ENCODE measurements at places on chromosomes 11 and 22.
A peak's percentile ranks its signal among the peaks of the same experiment; 100 is the strongest.

- no peaks in the 10 kb centered on the region for H3K4me1 ChIP-seq
- H3K36me3 ChIP-seq = peaks cover 6% of the 10 kb centered on the region
- no peak overlapping the region for H3K27ac ChIP-seq
- H3K27me3 ChIP-seq = peaks cover 16% of the 10 kb centered on the region
- ATAC-seq = no peak
- no peak overlapping the region for H3K4me3 ChIP-seq
These were observed 126.3 kb downstream of the ARHGAP8 start for GRCh38 chr22:44878483-44879300.

- no peak overlapping the region for H3K27ac ChIP-seq
- ATAC-seq = no peak
- H3K4me1 ChIP-seq = no peaks in the 10 kb centered on the region
- H3K36me3 ChIP-seq = no peaks in the 10 kb centered on the region
These were observed 28.6 kb downstream of the ADAMTS15 start for GRCh38 chr11:130476922-130477491.

DNA sequence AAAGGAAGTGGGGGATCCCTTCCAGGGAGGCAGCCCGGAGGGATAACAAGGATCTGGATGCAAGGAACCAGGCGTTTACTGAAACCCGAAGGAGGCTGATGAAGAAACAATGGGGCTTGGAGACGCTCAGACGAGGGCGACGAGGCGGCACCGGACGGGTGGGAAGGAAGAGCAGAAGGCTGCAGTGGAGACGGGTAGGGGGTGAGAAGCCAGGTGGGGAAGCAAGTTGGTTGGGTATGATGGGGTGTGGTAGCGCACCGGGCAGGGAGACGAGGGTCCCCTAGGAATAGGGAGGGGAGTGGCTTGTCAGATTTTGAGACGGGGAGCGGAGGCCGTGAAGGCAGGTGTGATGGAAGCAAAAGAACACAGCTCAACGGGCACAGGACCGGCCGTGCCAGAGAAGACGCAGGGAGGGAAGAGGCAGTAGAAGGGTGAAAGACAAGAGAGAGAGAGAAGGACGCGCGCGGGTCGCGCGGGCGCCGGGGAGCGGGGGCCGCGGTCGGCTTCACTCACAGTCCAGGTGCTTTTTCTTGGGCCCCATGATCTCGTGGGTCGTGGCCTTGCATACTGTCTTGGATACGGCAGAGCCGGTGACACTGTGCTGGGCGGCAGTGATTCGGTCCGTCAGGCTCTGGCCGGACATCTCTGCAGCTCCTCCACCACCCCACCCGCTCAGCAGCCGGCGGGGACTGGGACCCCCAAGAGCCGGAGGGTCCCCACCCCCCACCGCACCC is 579 bp downstream of the PICALM start:
- H3K36me3 ChIP-seq = peaks cover 9% of the 10 kb centered on the region
- peak; percentile 44 for ATAC-seq
- H3K27ac ChIP-seq = peak overlapping the region; percentile 94
- H3K27me3 ChIP-seq = no peaks in the 10 kb centered on the region
- H3K4me3 ChIP-seq = peak overlapping the region; percentile 98

GRCh38 chr11:123228496-123229163 is 33.6 kb upstream of the CLMP start:
- peaks cover 9% of the 10 kb centered on the region for H3K27me3 ChIP-seq
- no peak overlapping the region for H3K4me3 ChIP-seq
- no peak overlapping the region for H3K27ac ChIP-seq
- H3K36me3 ChIP-seq = no peaks in the 10 kb centered on the region
- ATAC-seq = no peak

DNA sequence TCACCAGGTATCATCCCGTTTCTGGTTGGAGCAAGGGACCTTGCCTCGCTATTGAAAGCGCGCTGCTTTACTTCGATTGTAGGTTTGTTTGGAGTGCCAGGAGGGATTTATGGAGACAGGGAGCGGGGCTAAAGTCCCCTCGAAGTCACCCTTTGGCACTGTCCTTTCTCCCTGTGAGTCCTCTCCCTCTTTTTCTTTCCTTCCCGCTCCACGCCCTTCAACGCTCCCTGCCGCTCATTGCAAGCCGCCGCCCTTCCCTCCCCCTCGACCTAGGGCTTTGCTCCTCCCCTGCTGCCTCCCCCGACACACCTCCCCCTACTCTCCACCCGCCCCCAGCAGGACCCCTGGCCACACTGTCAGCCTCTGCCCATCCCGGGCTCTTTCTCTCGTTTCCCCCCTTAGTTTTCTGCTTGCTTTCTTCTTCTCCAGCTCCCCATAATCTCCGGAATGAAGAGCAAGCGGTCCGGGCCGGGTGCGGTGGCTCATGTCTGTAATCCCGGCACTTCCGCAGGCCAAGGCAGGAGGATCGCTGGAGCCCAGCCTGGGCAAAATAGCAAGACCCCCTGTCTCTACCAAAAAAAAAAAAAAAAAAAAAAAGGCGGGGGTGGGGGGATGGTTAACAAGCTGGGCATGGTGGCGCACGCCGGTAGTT is 41.0 kb downstream of the AHNAK start:
- peak overlapping the region; percentile 26 for H3K4me3 ChIP-seq
- no peak overlapping the region for H3K27ac ChIP-seq
- peaks cover 10% of the 10 kb centered on the region for H3K4me1 ChIP-seq

DNA sequence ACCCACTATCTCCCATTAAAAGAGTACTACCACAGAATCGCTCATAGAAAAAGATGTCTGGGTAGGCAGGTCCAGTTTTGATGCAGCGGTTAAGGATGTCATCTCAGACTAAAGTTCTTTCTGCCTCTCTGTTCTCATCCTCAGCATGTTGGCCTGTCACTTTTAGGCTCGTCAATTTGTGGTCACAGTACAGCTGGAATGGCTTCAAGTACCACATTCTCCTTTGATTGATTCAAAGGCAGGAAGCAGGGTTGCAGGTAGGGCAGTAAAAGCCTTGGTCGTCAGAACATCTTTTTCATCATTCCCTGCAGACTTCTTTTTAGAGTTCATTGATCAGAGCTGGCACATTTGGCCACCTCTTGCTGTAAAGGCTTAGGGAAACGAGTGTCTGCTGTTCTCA is 28.7 kb downstream of the SDHD start:
- H3K27me3 ChIP-seq = no peaks in the 10 kb centered on the region
- H3K36me3 ChIP-seq = peaks cover 6% of the 10 kb centered on the region
- no peak overlapping the region for H3K4me3 ChIP-seq
- H3K4me1 ChIP-seq = peaks cover 10% of the 10 kb centered on the region
- H3K27ac ChIP-seq = no peak overlapping the region

GRCh38 chr22:40743768-40744167 is 64.5 kb downstream of the MCHR1 start:
- H3K27ac ChIP-seq = no peak overlapping the region
- H3K4me1 ChIP-seq = no peaks in the 10 kb centered on the region
- ATAC-seq = no peak
- no peaks in the 10 kb centered on the region for H3K36me3 ChIP-seq

- H3K4me3 ChIP-seq = no peak overlapping the region
- H3K27me3 ChIP-seq = no peaks in the 10 kb centered on the region
- H3K27ac ChIP-seq = peak overlapping the region; percentile 74
- no peak for ATAC-seq
- no peaks in the 10 kb centered on the region for H3K36me3 ChIP-seq
- H3K4me1 ChIP-seq = peaks cover 39% of the 10 kb centered on the region
These were observed 5.6 kb downstream of the STARD10 start for GRCh38 chr11:72788241-72788640.

DNA sequence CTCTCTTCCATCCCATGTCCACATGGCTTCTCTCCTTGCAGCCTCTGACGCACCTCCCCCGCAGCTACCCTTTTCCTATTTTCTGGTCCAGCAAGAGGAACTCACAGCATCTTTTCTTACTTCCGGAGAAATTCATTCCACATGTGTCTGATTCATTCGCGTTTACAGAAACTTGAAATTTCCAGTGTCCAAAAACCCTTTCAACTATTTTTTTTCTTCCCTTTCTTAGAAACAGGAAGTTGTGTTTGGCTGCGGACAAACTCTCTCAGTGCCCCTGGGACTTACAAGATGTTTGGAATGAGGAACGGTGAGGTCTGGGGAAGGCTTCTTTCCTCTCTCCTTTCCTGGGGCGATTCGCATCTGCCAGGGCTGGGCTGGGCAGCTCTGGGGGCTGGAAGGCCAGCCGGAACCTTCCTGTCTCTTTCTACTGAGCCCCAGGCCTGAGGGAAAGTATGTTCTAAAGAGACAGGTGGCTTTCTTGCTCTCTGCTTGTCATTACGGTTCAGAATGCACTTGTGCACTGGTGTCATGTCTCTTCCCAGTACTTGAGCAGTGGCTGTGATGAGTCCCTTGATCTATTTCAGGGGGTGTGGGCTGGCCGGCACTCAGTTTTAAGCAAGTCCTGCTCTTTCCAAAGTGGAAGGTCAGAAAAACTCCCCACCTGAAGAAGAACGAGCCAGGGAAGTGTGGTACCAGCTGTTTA is 27.5 kb downstream of the ADAMTS8 start:
- no peak overlapping the region for H3K27ac ChIP-seq
- H3K4me3 ChIP-seq = no peak overlapping the region
- H3K27me3 ChIP-seq = peaks cover 86% of the 10 kb centered on the region
- no peaks in the 10 kb centered on the region for H3K36me3 ChIP-seq

DNA sequence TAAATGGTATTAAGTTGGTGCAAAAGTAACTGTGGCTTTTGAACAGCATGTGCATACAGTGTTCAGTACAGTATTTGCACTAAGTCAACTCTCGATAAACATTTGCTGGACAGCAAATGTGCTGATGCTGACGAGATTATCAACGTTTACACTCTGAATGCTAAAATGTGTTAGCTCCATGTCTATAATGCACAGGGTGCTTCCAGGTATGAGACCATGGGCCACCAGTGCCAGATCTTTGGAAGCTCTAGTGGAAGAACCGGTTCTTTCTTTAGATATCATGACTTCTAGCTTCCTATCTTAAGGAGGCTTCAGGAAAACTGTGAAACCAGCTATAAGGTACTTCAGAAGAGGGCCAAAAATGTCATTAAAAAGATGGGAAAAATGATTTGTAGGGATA is 17.2 kb downstream of the SNX19 start:
- no peak overlapping the region for H3K4me3 ChIP-seq
- no peak for ATAC-seq
- H3K27ac ChIP-seq = no peak overlapping the region
- H3K4me1 ChIP-seq = peaks cover 6% of the 10 kb centered on the region
- no peaks in the 10 kb centered on the region for H3K27me3 ChIP-seq

- H3K27me3 ChIP-seq = peaks cover 26% of the 10 kb centered on the region
- no peak for ATAC-seq
- no peak overlapping the region for H3K27ac ChIP-seq
- no peaks in the 10 kb centered on the region for H3K36me3 ChIP-seq
- peaks cover 18% of the 10 kb centered on the region for H3K4me1 ChIP-seq
- H3K4me3 ChIP-seq = no peak overlapping the region
These were observed 19.6 kb upstream of the MICAL2 start for GRCh38 chr11:12090761-12091258.

- peaks cover 12% of the 10 kb centered on the region for H3K4me1 ChIP-seq
- no peak overlapping the region for H3K27ac ChIP-seq
- H3K36me3 ChIP-seq = peaks cover 63% of the 10 kb centered on the region
These were observed 154.5 kb downstream of the CRYBB2 start for GRCh38 chr22:25373961-25374360.

GRCh38 chr11:83007909-83008580 is 63.7 kb downstream of the RAB30 start:
- peaks cover 66% of the 10 kb centered on the region for H3K4me1 ChIP-seq
- peak overlapping the region; percentile 41 for H3K4me3 ChIP-seq
- H3K36me3 ChIP-seq = peaks cover 37% of the 10 kb centered on the region
- no peaks in the 10 kb centered on the region for H3K27me3 ChIP-seq

- no peaks in the 10 kb centered on the region for H3K27me3 ChIP-seq
- peaks cover 44% of the 10 kb centered on the region for H3K36me3 ChIP-seq
- peaks cover 31% of the 10 kb centered on the region for H3K4me1 ChIP-seq
- H3K4me3 ChIP-seq = no peak overlapping the region
- ATAC-seq = peak; percentile 77
These were observed 37.4 kb downstream of the CTNND1 start for GRCh38 chr11:57798905-57799559.

- H3K27ac ChIP-seq = peak overlapping the region; percentile 80
- ATAC-seq = peak; percentile 79
- no peaks in the 10 kb centered on the region for H3K36me3 ChIP-seq
- peak overlapping the region; percentile 87 for H3K4me3 ChIP-seq
These were observed 1.0 kb downstream of the SMCO4 start for GRCh38 chr11:93541884-93542810.

DNA sequence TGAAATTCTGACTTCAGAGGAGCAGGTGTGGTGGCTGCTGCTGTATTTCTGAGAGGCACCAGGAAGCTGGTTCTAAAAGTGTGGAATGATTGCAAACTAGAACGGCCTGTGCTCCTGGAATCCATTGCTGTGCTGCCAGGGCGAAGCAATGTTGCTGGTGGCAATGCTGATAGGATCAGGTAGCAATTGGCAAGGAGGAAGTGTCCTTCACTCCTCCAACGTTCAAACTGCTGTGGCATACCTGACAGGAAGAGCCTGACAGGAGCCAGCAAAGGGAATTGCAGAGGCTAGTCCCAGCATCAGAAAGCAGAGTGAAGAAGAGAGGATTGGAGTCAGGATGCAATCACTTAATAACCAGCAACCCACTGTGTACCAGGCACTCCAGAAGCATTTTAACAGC is 118.2 kb downstream of the FAR1 start:
- no peaks in the 10 kb centered on the region for H3K36me3 ChIP-seq
- no peak for ATAC-seq
- peaks cover 10% of the 10 kb centered on the region for H3K27me3 ChIP-seq
- no peak overlapping the region for H3K27ac ChIP-seq
- H3K4me3 ChIP-seq = no peak overlapping the region

DNA sequence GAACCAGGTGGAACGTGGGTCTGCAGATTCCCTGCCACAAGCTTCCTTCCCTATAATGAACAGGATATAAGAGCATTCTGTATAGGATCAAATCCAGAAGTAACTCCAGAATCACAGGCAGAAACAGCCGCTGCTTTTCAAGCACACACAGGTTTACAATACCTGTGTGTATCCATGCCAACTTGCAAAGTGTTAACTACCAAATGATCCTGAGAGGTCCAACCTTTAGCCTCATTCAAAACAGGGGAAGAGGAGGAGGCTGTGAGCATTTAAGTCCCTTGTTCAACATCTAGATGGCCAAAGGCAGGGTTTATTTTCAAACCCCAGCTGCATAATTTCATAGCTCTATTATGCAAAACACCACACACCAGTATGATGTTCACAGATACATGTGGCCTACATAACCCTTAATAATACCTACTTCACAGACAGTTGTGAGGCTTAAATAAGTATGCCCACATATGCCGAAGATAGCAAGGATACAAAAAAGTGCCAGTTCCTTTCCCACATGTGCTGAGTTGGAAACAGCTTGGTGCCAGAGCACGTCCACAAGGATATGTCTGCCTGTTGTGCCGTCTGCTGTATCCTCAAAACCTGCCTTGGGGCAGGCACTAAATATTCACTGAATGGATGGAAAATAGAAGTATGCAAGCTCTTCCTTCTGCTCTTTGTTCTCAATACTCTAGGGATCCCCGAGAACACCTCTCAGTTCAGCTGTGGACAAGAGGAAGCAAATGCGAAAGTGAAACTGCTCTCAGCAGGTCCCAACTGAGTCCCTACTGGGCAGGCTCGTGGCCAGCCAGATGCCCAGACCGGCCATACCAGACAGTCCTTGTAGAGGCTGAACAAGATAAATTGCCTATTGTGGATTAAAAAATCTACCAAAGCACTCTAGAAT is 66.8 kb downstream of the LARGE1 start:
- no peaks in the 10 kb centered on the region for H3K36me3 ChIP-seq
- H3K4me3 ChIP-seq = peak overlapping the region; percentile 80
- peaks cover 34% of the 10 kb centered on the region for H3K4me1 ChIP-seq
- H3K27ac ChIP-seq = peak overlapping the region; percentile 78

GRCh38 chr11:61728940-61729219 is 23.6 kb upstream of the MYRF start:
- peak overlapping the region; percentile 60 for H3K27ac ChIP-seq
- ATAC-seq = no peak
- no peaks in the 10 kb centered on the region for H3K36me3 ChIP-seq
- peaks cover 27% of the 10 kb centered on the region for H3K27me3 ChIP-seq

- H3K27ac ChIP-seq = no peak overlapping the region
- ATAC-seq = no peak
- no peaks in the 10 kb centered on the region for H3K27me3 ChIP-seq
- peaks cover 6% of the 10 kb centered on the region for H3K36me3 ChIP-seq
These were observed 12.0 kb downstream of the ATXN10 start for GRCh38 chr22:45683680-45684079.

Data from stimulated activated memory B cell treated with anti-CD40 and anti-IgM and Interleukin-4, amounts not matched to agents 10 μg/mL and 1 μg/mL and 100 μg/mL, for 72 hours (primary cell).